ENCODE measurements at places on chromosomes 13 and 19.

GRCh38 chr13:50365408-50366391 is 350.5 kb downstream of the KCNRG start:
- no peak for DNase-seq

DNA sequence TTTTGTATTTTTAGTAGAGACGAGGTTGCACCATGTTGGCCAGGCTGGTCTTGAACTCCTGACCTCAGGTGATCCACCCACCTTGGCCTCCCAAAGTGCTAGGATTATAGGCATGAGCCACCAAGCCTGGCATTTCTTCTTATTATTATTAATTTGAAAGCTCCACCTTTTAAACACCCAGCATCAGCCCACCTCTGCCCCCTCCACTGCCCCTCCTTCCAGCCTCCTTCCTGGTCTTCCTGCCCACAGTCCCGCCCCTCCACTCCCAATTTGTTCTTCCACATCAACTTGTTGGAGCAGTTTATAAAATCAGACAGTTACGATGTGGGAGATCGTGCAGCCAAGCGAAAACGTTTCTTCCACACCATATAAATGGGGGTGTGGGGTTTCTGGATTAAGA is 7.8 kb upstream of the CLIP3 start:
- no peak for DNase-seq

- DNase-seq = peak; percentile 92
These were observed 22.3 kb upstream of the TFDP1 start for GRCh38 chr13:113562085-113562749.

DNA sequence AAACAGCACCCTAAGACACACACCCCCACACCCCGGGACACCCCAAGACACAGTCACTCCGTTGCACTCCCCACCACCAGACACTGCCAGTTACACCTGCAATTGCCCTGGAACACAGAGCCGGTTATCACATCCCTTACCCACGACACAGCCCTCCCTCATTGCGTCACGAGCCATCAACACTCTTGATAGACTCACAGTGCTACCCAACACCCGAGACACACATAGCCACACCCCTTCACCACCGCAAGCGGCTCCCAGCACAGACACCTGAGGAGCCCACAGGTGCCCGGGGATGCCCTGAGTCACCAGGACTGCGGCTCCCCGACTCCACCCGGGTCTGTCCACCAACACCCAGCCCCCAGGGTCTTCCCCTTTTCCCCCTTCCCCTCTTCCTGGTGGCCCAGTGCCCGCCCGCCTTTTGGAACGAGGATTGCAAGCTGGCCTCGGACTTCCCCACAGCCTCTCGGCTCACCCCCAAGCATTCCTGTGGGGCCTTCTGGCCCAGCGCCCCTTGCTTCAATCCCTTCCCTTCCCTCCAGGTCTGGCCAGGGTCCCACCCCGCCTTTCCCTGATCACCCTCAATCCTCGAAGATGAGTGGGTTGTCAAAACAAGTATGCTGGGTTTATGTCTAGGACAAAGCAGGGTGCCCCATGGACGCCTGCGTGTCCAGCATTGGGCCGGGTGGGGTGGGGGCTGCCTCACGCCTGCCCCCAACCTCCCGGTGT is 1.7 kb upstream of the PTGER1 start:
- peak; percentile 66 for DNase-seq

DNA sequence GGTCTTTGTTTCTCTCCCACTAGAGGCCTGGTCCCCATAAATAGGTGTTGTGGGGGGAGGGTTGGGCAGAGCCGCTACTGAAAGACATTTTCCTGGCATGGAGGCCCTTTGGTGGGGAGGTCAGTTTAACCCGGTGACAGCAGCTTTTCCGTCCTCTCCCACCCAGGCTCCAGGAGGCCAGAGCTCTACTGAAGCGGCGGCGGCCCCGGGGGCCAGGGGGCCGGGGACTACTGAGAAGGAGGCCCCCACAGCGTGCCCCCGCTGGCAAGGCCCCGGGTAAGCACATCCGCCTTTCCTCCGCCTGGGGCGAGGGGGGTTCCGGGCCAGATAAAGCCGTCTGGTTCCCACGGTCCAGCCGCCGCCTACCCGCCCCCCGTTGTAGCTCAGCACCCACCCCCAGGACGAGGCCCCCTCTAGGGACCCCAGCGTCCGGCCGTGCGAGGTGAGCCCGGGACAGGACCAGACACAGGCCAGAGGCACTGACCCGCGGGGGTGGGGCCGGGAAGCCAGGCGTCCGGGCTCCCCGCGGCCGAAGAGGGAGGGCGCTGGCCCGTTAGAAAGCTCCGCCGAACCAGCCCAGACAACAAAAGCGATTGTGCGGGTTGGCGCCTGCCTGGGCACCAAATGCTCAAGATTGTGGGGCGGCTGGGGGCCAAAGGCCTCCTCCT is 1.1 kb upstream of the LTBP4 start:
- DNase-seq = no peak

GRCh38 chr13:80109303-80109702 is 231.6 kb downstream of the SPRY2 start:
- DNase-seq = no peak

DNA sequence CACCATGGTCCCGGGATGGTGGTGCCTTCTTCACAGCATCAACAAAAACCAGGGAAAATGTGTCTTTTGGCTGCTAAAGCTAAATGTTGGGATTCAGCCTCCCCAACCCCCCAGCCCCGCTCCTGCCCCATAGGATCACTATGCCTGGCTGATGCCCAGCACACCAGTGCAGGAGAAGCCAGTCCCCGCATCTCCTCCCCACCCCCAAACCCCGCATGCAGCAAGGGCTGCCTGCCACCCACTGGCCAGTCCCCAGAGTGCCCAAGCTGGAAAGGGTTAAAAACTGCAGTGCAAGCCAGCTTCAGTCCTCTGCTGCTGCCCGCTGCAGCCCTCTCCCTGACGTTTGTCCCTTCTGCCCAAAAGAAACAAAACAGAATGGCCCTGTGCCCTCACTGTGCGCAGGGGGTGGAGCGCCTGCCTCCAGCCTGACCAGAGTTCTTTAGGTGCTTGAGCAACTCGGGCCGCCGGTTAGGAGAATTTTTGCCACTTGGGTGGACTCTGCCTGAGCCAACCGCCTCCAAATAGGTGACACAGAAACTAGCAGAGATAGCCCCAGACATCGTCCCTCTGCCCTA is 3.7 kb downstream of the CALM3 start:
- DNase-seq = no peak

DNA sequence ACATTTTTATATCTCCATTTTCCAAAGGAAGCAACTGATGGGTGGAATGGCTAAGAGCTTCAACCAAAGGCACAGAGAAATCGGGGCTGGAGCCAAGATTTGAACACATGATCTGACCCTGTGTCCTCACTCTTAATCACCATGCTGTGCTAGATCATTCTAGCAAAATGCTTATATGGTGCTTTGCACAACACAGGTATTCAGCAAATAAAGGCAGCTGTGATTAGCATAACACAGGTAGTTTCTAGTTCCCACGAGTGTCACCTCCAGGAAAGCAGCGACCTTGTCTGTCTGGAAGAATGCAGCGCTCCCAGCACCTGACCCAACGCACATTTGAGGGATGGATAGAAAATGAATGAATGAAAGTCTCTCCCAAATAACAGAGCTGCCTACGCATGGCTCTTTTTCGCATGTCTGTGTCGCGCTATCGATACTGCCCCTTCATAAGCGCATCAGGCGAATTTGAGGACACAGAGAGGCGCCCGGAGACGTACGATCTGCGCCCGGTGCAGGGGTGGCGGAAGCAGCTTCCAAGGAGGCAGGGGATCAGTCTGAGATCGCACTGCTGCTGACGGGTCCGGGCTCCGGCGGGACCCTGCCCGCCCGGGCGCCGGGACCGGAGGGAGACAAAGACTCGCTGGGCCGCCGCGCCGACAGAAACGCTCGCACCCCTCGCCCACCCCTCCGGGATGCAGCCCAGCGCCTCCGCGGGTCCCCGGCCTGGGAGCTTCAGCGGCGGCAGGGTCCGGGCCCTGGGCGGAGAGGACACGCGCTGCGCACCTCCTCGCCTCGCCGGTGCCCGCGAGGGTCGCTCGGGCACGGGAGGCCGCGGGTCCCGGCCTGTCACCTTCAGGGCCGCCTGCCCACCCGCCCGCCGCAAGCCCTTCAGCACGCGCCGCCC is 609 bp downstream of the EPS15L1 start:
- DNase-seq = peak; percentile 35

DNA sequence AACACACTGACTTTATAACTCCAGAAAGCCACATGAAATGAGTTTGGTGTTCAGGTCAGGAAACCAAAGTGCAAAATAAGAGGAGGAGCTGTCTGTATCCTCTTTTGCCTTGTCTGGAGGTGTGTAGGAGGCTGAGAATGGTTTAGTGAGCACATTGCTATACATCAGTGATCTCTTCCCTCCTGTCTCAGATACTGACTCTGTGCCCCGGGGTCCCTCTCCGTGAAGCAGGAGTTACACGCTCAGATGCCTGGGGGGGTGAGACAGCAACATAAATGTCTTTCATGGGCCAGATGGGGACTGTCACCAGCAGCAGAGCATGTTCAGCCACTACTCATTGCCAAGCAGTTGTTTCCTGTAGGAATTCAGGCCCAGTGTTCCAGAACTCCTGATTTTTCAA is 285.4 kb downstream of the ATP8A2 start:
- no peak for DNase-seq

- DNase-seq = no peak
These were observed 302.6 kb downstream of the PCDH9 start for GRCh38 chr13:66927562-66927961.

- peak; percentile 89 for DNase-seq
These were observed 18.4 kb downstream of the LRCH1 start for GRCh38 chr13:46571189-46571908.

- DNase-seq = no peak
These were observed 33.1 kb downstream of the LNX2 start for GRCh38 chr13:27587095-27587746.

DNA sequence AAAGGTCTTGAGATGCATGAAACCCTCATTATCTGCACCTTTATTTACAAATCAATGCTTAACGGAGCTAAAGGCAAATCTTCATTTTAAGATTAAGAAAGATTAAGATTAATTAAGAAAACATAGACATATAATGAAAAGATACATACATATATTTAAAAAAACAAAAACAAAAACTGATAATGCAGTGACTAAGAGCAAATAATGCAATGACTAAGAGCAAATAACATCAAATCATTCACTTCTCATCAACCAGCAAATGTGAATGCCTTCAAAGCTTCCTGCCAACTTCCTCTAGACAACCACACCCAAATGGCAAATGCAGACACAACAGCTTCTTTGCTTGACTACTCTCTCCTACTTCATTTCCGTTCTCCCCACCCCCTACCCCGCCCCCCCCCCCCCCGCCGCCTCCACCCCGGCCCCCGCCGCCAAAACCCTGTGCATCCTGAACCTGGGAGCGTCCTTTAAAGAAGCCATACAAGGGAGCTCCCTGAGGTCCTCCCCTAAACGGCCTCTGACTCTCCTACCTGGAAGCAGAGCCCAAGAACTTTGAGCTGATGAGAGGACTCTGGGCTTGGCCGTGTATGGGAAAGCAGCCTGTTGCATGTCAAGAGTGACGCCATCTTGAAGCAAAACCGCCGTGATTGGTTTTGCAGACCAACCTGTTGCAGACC is 24.5 kb downstream of the TEX101 start:
- DNase-seq = no peak

DNA sequence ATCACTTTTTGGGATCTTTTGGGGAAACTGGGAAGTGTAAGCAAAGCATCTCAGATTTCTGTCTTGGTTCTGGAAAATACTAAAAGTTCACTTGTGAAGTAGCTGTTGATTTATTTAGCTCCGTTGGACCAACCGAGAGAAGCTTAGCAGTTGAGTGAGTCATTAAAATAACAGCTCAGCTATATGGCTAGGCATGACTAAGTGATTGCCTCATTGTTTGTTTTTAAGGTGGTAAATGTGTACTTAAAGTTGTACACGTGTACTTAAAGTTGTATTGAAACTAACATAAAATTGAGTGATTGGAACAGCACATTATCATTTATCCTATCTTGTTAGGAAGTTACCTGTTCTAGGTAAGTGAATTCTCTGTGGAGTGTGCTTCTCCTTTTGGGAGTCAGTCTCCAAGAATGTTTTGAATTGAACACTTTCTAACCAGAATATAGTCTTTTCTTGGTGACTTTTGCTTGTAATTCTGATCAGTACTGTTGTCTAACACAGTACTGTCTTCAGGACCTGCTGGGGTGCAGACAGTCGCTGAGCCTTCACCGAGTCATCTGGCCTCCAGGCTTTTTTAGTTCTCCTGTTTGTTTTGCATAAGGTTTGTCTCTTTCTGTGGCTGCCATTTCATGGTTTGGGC is 2.9 kb upstream of the DCUN1D2 start:
- DNase-seq = no peak

DNA sequence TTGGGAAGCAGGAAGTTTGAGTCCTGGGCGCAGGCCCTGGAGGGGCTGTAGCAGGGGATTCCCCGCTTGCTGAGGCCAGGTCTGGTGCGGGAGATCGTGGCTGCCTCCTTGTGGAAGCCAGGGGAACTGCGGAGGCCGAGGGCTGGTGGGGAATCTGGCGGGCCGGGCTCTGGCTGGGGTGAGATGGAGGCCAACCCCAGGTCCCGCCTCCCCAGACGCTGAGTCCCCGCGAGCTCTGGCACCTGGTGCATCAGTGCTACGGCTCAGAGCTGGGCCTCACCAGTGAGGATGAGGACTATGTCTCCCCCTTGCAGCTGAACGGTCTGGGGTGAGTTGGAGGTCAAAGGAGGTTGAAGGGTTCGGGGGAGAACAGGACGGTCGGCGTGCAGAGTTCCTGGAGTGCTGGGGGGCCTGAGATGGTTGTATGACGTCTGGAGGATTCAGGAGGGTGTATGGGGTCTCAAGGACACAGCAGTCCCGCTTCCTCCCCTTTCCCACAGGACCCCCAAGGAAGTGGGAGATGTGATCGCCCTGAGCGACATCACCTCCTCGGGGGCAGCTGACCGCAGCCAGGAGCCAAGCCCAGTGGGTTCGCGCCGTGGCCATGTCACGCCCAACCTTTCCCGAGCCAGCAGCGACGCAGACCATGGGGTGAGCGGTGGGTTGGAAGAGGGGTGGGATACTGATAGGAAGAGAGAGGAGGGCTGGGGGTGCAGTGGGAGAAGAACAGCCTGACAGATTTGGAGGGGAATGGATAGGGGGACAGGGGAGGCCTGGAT is 13.1 kb downstream of the GRAMD1A start:
- DNase-seq = peak; percentile 49

DNA sequence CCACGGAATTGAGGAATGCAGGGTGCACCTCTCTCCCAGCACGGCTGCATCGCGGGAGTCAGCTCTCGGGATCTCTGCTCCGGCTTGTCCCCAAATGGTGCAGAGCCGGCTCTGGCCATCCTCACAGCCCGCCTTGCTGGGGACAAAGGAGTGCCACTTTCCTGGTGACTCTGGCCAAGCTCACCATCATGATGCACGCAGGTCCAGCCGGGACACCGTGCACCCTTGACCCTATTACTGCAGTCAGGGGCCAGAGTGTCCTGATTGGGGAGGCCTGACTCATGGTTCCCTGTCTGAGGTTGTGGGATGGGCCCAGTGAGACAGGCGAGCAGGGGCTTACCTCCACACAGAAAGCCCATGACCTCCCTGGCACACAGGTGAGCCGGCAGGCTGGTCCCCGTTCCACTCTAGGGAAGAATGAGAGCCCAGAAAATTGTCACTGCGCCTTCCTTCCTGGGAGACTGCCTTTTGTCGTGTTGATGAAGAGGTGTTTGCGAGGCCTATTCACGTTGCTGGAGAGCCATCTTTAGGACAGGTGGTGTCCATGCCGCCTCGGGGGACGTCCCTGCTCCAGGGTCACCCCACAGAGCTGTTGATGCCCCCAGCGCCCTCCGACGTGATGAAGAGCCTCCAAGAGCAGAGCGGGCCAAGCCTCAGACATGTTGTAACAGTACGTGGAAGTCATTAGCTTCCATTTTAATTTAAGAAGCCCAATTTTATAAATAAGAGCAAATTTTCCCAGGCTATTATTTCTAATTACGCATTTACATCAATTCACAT is 18.5 kb upstream of the VSTM2B start:
- DNase-seq = no peak
